SJSA1 (cell line): ENCODE measurements at places on chromosomes 7 and 10. TPM values are rescaled to one million over a fixed set of nuclear protein-coding genes. Genes with fewer than 3 reads are reported as not detected.

Gene GNAI1
- total RNA-seq = 79.9 and 90.7 TPM in 2 replicates

Gene OR2A2
- total RNA-seq = not detected in 2 replicates

Gene TFR2
- not detected in 2 replicates for total RNA-seq

Gene PRSS37
- not detected in 2 replicates for total RNA-seq

Gene CDHR3
- 0.26 TPM in 1 of 2 replicates, not detected in the other for total RNA-seq

Gene GPR37
- not detected in 2 replicates for total RNA-seq

Gene PRPS1L1
- not detected in 2 replicates for total RNA-seq

Gene HOXA4
- total RNA-seq = 0.58 TPM in 1 of 2 replicates, not detected in the other

Gene CALHM1
- not detected in 2 replicates for total RNA-seq

Gene OPN4
- total RNA-seq = not detected in 2 replicates
